ENCODE measurements at places on chromosomes 6 and 20. TPM values are rescaled to one million over a fixed set of nuclear protein-coding genes. Genes with fewer than 3 reads are reported as not detected.

GRCh38 chr20:37279820-37280219 lies 9.6 kb upstream of the MANBAL start:
- peak overlapping the region; percentile 86 for H3K27ac ChIP-seq
- no peaks in the 10 kb centered on the region for H3K36me3 ChIP-seq
- no peak for DNase-seq
- no peak overlapping the region for H3K4me3 ChIP-seq
- H3K27me3 ChIP-seq: no peaks in the 10 kb centered on the region

The ERVFRD-1 gene
- not detected for total RNA-seq

DNA sequence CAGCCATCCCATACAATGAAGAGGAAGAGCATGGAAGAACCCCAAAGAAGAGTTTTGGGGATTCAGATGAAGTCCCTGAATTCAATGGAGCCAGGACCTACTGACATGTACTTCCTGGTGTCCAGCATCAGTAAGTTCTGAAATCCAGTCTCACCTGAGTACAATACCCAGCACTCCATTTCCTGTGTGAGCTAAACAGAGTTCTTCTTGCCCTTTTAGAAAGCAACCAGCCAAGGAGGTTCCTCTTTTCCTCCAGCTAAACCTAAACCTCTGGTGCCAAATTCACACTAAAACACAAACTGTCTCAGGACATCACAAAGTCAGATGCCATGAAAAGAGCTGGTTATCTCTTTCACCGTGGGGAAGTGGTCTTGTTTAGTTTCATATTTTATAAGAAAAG lies 71.5 kb downstream of the PKHD1 start:
- no peaks in the 10 kb centered on the region for H3K36me3 ChIP-seq
- no peak for DNase-seq
- H3K27me3 ChIP-seq: no peaks in the 10 kb centered on the region

The NMBR gene
- total RNA-seq: 0.22 TPM

The THBS2 gene
- total RNA-seq: 4.2 TPM

The SNAP91 gene
- total RNA-seq: 3.0 TPM

GRCh38 chr6:170584954-170585498 lies 589 bp upstream of the PDCD2 start:
- H3K27me3 ChIP-seq: no peaks in the 10 kb centered on the region
- peaks cover 22% of the 10 kb centered on the region for H3K36me3 ChIP-seq
- DNase-seq: no peak
- H3K27ac ChIP-seq: peak overlapping the region; percentile 99
- H3K4me1 ChIP-seq: peaks cover 14% of the 10 kb centered on the region
- H3K4me3 ChIP-seq: peak overlapping the region; percentile 99

DNA sequence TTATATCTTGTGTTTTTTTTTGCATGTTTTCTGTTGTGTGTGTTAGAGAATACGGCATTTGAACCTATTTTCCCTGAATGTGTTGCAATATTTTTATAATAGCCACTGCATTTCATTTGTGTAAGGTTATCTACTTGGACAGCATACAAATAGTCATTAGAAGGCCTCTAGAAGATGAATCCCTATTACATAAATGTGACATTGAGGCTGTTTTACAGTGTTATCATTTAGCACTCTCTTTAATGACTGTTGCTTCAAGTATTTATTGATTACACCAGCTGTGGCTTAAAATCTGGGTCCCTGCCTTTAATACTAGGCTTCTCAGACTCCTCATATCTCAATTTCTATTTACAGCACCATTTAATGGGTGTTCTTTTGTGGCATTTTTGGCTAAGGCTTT lies 465.8 kb downstream of the FRK start:
- H3K27ac ChIP-seq: no peak overlapping the region
- H3K4me3 ChIP-seq: no peak overlapping the region
- DNase-seq: no peak
- H3K27me3 ChIP-seq: no peaks in the 10 kb centered on the region

DNA sequence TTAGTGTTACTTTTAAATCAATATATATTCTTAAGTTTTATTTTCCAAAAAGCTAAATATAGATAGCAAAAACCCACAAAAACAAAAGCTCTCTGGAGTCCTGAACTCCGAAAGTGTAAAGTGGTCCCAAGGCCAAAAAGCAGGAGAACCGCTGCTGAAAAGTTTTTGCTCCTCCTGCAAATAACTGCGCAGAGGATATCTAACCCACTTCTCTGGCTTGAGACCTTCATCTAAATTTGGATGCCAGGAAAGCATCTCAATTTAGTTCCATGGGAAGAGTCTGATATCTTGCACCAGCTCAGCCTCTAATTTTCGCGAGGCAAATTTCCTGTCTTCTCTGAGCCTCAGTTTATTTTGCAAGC lies 523 bp downstream of the MRPS10 start:
- peaks cover 14% of the 10 kb centered on the region for H3K4me1 ChIP-seq
- H3K4me3 ChIP-seq: peak overlapping the region; percentile 99
- H3K27ac ChIP-seq: peak overlapping the region; percentile 97

GRCh38 chr20:20161611-20162010 lies 109.3 kb downstream of the CFAP61 start:
- no peak overlapping the region for H3K27ac ChIP-seq
- no peaks in the 10 kb centered on the region for H3K4me1 ChIP-seq
- no peak for DNase-seq
- H3K27me3 ChIP-seq: peaks cover 6% of the 10 kb centered on the region
- no peaks in the 10 kb centered on the region for H3K36me3 ChIP-seq

- H3K4me1 ChIP-seq: peaks cover 42% of the 10 kb centered on the region
- no peak for DNase-seq
- peaks cover 5% of the 10 kb centered on the region for H3K36me3 ChIP-seq
- H3K27me3 ChIP-seq: no peaks in the 10 kb centered on the region
- H3K4me3 ChIP-seq: peak overlapping the region; percentile 33
These were observed 56.7 kb downstream of the ATXN1 start for GRCh38 chr6:16704401-16705045.

The MAP7 gene
- 45.4 TPM for total RNA-seq

The KHDC1L gene
- 0.75 TPM for total RNA-seq

DNA sequence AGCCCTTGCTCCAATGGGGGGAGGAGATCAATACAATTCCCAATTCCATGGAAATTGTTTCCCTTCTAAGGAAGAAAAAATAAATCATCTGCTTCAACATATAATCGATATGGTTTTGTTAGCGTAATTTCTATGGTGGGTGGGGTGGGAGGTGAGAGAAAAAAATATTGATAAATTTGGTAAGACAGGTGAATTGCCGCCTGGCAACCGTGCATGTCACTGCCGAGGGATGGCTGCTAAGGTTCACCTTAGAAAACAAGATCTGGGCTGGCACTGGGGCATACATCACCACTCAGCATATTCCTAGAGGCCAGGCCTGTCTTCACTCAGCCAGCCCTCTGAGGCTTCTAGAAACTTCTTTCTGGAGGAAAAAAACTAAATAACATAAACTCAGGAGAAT lies 104.1 kb downstream of the ZNF217 start:
- no peak for DNase-seq
- H3K27me3 ChIP-seq: no peaks in the 10 kb centered on the region
- H3K4me1 ChIP-seq: peaks cover 35% of the 10 kb centered on the region
- H3K4me3 ChIP-seq: no peak overlapping the region

The FAM184A gene
- 3.4 TPM for total RNA-seq

- no peaks in the 10 kb centered on the region for H3K27me3 ChIP-seq
- no peak overlapping the region for H3K4me3 ChIP-seq
- no peak for DNase-seq
- H3K4me1 ChIP-seq: peaks cover 22% of the 10 kb centered on the region
- H3K36me3 ChIP-seq: no peaks in the 10 kb centered on the region
These were observed 347.1 kb downstream of the ZFAND3 start for GRCh38 chr6:38166411-38167240.

The C6orf118 gene
- 0.50 TPM for total RNA-seq
